ENCODE measurements at places on chromosomes 4 and X. TPM values are rescaled to one million over a fixed set of nuclear protein-coding genes. Genes with fewer than 3 reads are reported as not detected.

The ZNF157 gene
- 0.15 TPM for polyA plus RNA-seq

DNA sequence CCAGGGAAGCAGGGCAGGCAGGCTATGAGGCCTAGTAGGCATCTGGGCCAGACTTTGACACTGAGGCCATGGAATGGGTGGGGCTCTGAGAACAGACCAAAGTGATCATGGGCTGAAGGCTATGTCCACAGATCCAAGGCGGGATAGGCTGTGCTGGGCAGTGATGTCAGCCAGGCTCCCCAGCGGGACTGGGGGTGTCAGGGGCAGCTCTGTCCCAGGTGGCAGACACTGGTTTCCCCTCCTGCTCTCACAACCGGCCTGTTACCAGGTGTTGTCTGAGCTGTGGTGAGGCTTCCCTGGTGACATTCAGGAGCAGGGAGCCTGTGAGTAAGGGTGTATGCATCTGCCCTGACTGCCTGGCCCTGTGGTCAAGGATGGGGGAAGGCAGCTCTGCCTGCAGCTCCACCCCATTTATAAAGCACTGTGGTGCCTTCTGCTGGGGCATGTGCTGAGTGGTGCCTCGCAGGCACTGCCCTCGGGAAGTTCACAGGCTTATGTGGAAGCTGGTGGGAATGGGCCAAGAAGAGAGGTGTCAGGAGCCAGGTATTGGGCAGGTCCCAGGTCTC, 2.9 kb downstream of the IL9R start:
- DNase-seq: no peak

DNA sequence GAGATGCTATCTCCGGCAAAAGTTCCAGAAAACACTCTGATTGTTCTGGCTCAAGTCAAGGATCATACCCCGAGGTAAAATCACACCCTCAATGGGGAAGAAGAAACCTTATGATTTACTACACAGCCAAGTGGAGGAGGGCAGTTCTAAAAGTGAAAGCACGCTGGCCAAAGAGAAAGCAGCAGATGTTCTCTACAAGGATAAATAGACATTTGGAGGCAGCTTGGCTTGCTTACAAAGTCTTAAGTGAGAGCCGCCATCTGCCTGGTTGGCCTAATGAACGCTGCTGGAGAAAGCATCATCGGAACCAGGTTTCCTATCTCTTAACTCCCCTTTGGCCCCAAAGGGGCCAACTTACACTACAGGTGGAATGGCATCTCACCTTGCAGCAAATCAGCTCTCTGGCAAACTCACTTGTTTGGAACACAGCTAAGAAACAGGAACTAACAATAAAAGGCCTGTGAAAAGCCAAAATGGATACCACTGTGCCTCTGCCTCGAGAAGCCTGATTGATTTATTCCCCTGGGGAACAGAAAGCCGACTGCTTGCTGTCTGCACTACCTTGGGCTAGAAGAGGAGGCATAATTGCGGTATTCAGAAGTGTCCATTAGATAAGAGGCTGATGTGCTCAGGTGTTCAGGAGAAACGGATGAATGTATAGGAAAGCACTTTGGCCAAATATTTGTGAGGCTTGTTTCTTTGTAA, 22.8 kb downstream of the FRAS1 start:
- DNase-seq: no peak

- no peak for DNase-seq
These were observed 9.9 kb downstream of the TACC3 start for GRCh38 chr4:1731180-1731579.
